Anterior cingulate cortex (tissue), 58 donors: ENCODE measurements at places on chromosomes 16 and 17.

- DNase-seq: no peak
These were observed 9.1 kb downstream of the SLC6A2 start for GRCh38 chr16:55664786-55665407.

GRCh38 chr17:65553009-65553645 is 8.3 kb downstream of the AXIN2 start:
- no peak for DNase-seq

DNA sequence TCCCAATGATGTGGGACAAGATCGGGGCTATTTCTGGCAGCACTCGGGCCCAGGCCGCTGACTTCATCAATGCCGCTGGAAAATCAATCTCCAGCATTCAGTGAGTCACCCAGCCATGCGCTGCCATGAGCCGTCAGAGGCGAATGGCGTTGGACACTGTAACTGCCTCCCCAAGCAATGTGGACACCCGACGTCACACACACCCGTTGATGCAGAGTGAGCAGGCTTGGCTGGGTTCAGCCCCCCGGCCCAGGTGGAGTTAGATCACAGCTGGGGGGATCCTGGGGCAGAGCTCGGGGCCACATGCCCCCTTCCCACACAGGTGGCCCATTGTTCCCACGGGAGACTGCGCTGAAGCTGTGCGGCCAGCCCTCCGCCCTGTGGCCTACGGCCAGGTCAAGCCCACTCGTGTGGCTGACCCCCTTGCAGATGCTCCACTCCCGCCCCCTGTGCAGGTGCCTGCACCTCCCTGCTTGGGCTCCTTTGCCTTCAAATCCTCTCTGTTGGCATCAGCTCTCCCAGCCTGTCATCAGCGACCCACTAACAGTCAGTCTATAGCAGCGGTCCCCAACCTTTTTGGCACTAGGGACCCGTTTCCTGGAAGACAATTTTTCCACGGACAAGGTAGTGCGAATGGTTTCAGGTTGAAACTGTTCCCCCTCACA is 89.9 kb downstream of the TBC1D16 start:
- DNase-seq: no peak

DNA sequence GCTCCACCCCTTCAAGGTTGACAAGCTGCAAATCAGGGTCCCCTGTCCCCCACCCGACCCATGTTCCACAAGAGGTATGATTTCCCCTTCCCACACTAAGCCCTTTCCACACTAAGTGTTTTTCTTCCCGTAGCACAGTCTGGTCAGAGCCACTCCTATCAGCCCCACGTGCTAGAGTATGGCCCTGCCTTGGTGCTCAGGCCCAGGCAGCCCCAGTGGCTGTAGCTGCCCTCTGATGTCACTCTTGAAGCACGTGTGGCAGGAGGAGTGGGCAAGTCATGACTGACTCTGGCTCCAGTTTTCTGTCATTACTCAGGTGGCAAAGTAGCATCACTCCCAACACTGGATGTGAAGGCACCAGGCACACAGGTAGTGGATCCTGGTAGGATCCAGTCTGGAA is 35.4 kb upstream of the ERN1 start:
- DNase-seq: no peak

DNA sequence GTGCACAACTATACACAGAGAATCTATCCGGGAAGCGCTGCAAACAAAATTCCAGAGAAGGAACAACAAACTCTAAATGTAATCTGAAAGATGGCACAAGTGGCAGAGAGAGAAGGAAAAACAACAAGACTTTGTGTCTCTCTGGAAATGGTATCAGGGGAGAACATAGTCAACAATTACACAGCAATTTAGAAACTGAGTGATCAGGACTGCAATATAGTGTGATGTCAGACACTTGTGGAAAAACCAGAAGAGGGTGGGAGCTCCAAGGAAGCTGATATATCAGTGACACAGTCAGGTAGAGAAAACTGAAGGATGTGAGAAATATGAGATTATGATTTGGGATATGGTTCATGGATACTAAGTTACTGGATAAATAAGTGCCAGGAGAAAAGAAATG is 8.2 kb downstream of the ZNF19 start:
- no peak for DNase-seq
